NCI-H460 (cell line): ENCODE measurements at places on chromosomes 4 and X. TPM values are rescaled to one million over a fixed set of nuclear protein-coding genes. Genes with fewer than 3 reads are reported as not detected.

Gene STAP1
- not detected in 2 replicates for total RNA-seq

Gene HSFX4
- total RNA-seq, result not detected in 2 replicates

Gene PCDH18
- total RNA-seq, result 0.35 and 0.46 TPM in 2 replicates

Gene BMP15
- not detected in 2 replicates for total RNA-seq

Gene DNAAF6
- total RNA-seq, result not detected in 2 replicates

Gene ESX1
- not detected in 2 replicates for total RNA-seq

Gene KDM6A
- total RNA-seq, result 17.1 and 22.1 TPM in 2 replicates

Gene MAGEB18
- not detected in 2 replicates for total RNA-seq

Gene USP17L24
- total RNA-seq, result not detected in 2 replicates

Gene CD38
- total RNA-seq, result 0.02 TPM in 1 of 2 replicates, not detected in the other

Gene TMSB15A
- 0.42 TPM in 1 of 2 replicates, not detected in the other for total RNA-seq
